HepG2 (cell line): ENCODE measurements at places on chromosomes 7 and 10. TPM values are rescaled to one million over a fixed set of nuclear protein-coding genes. Genes with fewer than 3 reads are reported as not detected.
A peak's percentile ranks its signal among the peaks of the same experiment; 100 is the strongest.

DNA sequence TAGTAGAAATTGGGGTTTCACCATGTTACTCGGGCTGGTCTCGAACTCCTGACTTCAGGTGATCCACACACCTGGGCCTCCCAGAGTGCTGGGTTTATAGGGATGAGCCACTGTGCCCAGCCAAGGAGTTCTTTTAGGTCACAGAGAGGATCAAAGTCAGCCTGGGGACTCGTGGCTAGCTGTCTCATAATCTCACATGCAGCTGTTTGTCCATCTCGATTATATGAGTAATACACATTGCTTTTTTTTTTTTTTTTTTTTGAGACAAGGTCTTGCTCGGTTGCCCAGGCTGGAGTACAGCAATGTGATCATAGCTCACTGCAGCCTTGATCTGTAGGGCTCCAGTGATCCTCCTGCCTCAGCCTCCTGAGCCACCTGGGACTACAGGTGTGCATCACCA, 2.2 kb downstream of the IFT22 start:
- peaks cover 29% of the 10 kb centered on the region for H3K4me1 ChIP-seq
- no peaks in the 10 kb centered on the region for H3K36me3 ChIP-seq
- H3K27ac ChIP-seq: no peak overlapping the region
- H3K4me3 ChIP-seq: no peak overlapping the region
- DNase-seq: no peak

The CHST15 gene
- total RNA-seq: 1.1 and 1.4 TPM in 2 replicates

The SNCG gene
- 0.22 TPM in 1 of 2 replicates, not detected in the other for total RNA-seq

GRCh38 chr10:132393695-132394181, 3.3 kb upstream of the PWWP2B start:
- H3K4me3 ChIP-seq: no peak overlapping the region
- no peaks in the 10 kb centered on the region for H3K36me3 ChIP-seq
- H3K27ac ChIP-seq: no peak overlapping the region
- DNase-seq: no peak
- H3K27me3 ChIP-seq: peaks cover 31% of the 10 kb centered on the region; the same call in 2 of the 3 replicates
- peaks cover 65% of the 10 kb centered on the region for H3K4me1 ChIP-seq

- H3K4me1 ChIP-seq: peaks cover 41% of the 10 kb centered on the region
- H3K27me3 ChIP-seq: no peaks in the 10 kb centered on the region
- H3K36me3 ChIP-seq: no peaks in the 10 kb centered on the region
- H3K4me3 ChIP-seq: no peak overlapping the region
- peak overlapping the region; percentile 47 for H3K27ac ChIP-seq
- DNase-seq: peak; percentile 41
Observed at GRCh38 chr7:20738518-20739481, 47.9 kb downstream of the SP8 start.
